ENCODE measurements at places on chromosomes 16 and 17.

DNA sequence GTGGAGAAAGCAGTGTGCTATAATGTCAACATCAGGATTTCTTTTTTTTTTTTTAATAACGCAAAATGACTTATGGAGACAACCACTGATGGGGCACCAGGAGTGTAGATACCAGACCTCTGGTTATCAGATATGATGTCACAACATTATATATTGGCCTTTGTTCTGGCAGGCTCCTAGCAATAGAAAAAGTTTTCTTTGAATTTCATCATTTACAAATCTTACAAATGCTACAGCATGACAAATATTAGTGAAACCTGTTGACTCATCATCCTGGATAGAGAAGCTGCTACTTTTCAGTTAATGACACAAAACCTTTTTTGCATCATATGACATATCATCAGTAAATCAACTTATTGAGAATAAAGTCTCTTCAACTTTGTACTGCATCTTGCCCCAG is 6.1 kb downstream of the THUMPD1 start:
- no peak for DNase-seq

DNA sequence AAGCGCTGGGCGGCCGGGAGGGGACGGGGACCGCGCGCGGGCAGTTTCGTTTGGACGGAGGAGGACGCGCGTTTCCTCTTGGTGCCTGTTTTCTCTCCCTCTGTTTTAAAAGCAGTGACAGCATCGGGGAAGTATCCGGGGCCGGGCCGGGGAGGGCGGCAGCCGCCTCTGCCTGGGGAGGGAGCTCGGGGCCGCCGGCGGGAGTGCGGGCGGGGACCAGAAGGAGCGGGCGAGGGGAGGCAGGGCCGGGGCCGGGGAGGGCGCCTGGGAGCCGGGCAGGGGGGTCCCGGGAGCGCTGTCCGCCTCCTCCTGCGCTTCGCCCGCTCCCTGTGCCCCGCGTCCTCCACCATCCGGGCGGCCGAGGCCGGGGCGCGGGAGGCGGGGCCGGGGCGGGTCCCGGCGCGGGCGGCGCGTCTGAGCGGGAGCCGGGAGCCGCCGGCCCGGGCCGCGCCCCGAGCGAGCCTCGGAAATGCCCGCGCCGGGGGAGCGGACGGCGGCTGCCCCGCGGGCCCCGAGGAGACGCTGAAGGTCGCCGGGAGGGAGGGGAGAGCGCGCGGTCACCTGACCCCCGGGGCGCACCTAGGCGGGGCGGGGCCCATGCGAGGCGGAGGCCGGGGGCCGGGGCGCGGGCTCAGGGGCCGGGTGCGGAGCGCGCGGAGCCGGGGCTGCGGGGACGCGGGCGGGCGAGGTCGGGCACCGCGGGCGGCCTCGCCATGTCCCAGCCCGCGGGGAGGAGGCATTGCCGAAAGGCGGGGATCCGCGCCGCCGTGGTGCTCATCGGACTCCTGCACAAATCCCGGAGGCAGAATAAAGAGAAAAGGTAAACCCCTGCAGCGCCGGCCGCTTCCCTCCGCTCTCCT is 57.3 kb downstream of the RAP1GAP2 start:
- DNase-seq: no peak

GRCh38 chr16:82081264-82081663 is 46.2 kb downstream of the HSD17B2 start:
- DNase-seq: no peak

- DNase-seq: no peak
Observed at GRCh38 chr17:31824766-31825360, 34.2 kb downstream of the COPRS start.

- DNase-seq: no peak
Observed at GRCh38 chr16:57562669-57563486, 20.4 kb downstream of the ADGRG5 start.

- no peak for DNase-seq
Observed at GRCh38 chr16:79093554-79093967, 507.0 kb downstream of the MAF start.

DNA sequence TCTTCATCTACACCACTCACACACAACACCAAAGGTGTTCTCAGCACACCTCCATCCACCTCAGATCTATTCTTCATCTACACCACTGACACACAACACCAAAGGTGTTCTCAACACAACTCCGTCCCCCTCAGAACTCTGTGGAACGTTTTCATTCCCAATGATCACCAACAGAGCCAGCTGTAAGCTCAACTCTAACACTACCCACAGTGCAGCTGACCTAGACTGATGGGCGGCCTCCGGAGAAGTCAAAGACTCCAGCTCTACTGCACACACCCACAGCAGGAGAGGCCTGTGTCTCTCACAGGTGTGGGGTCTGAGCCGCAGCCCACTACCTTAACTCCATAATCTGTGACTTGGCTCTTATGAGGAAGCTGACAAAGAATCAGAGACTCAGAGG is 50.7 kb downstream of the ANKRD11 start:
- DNase-seq: no peak

DNA sequence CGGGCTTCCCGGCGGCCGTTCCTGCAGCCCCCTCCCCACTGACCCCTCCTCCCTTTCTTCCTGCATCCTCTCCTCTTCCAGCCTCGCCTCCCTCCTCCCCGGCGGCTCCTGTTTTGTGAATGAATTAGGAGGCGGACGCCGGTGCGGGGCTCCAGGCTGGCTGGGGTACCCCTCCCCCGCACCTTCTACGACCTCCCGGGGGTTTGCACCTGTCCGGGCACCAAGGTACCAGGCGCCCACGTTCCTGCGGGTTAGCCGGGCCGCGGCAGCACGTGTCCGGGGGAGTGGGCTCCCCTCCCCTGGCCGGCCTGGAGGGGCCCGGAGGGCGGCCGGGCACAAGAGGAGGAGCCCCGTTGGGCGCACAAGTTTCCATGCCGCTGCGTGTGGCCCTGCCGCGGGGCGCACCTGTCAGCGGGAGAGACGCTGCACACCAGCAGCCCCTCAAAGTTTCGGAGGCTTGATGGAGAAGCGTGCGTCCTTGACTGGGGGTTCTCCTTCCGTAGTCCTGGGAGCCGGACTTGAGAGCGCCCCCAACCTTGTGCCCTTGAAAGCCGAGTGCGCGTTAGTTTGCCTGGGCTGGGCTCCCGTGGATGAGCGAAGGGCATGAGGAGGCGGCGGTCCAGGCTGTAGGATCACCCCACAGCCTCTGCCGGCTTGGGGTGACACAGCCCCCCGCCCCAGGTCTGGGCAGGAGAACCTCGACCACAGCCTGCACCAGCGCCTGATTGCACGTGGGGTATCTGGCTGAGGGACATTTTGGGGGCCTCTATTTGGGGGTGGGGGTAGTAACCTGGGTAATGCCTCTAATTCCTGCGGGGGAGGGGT is 1.2 kb downstream of the HAS3 start:
- no peak for DNase-seq

GRCh38 chr16:1335996-1336395 is 2.6 kb downstream of the BAIAP3 start:
- no peak for DNase-seq

GRCh38 chr17:74569020-74570003 is 2.0 kb upstream of the CD300H start:
- no peak for DNase-seq
